ENCODE measurements at places on chromosomes 12 and 14.

DNA sequence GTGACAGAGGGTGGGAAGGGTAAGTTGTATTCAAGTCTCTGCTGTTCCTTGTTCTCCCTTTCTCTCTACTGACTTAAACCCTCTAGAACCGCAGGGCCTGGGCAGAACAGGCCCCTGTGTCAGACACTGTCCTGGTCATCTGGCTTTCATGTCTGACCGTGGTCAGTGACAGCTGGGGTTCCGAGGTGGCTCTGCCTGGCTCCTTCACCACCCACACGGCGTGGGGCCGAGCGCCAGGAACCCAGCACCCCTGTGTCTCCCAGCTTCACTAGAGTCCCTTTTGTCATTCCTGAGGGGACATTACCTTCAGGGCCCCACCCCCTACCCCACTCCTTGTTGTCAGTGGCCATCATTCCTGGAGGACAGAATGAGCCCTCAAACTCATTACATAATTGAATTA is 168.9 kb downstream of the ADGRD1 start:
- DNase-seq: no peak

DNA sequence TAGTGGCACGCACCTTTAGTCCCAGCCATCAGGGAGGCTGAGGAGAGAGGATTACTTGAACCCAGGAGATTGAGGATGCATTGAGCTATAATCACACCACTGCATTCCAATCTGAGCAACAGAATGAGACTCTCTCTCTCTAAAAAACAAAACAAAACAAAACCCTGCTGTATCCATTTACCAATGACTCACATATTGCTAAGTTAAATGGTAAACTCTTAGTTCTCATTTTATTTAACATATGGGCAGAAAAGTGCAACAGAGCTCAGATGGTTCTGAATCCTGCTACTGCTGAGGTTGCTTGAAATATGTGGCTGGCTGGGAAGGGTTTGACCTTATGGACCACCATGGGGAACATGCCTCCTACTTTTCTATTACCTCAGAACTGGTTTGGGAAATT is 33.7 kb upstream of the CCNT1 start:
- DNase-seq: no peak

- DNase-seq: peak; percentile 74
Observed at GRCh38 chr12:1873531-1874510, 44.6 kb downstream of the CACNA2D4 start.

GRCh38 chr12:51055060-51055459 is 6.9 kb downstream of the LETMD1 start:
- DNase-seq: no peak

GRCh38 chr12:38911611-38912010 is 6.2 kb upstream of the CPNE8 start:
- DNase-seq: no peak

All from lower leg skin (tissue), 4 donors.